MCF 10A (cell line): ENCODE measurements at places on chromosomes 1 and 21. TPM values are rescaled to one million over a fixed set of nuclear protein-coding genes. Genes with fewer than 3 reads are reported as not detected.

The RPE65 gene
- not detected in 2 replicates for total RNA-seq

The GJA9 gene
- total RNA-seq = not detected in 2 replicates

The SLAMF6 gene
- not detected in 2 replicates for total RNA-seq

The MAD2L2 gene
- 40.1 and 46.3 TPM in 2 replicates for total RNA-seq

The RIIAD1 gene
- total RNA-seq = not detected in 2 replicates
